ENCODE measurements at places on chromosomes 11 and 22.

- no peak for DNase-seq
Measured at GRCh38 chr22:45912910-45913309, 64.1 kb downstream of the WNT7B start.

DNA sequence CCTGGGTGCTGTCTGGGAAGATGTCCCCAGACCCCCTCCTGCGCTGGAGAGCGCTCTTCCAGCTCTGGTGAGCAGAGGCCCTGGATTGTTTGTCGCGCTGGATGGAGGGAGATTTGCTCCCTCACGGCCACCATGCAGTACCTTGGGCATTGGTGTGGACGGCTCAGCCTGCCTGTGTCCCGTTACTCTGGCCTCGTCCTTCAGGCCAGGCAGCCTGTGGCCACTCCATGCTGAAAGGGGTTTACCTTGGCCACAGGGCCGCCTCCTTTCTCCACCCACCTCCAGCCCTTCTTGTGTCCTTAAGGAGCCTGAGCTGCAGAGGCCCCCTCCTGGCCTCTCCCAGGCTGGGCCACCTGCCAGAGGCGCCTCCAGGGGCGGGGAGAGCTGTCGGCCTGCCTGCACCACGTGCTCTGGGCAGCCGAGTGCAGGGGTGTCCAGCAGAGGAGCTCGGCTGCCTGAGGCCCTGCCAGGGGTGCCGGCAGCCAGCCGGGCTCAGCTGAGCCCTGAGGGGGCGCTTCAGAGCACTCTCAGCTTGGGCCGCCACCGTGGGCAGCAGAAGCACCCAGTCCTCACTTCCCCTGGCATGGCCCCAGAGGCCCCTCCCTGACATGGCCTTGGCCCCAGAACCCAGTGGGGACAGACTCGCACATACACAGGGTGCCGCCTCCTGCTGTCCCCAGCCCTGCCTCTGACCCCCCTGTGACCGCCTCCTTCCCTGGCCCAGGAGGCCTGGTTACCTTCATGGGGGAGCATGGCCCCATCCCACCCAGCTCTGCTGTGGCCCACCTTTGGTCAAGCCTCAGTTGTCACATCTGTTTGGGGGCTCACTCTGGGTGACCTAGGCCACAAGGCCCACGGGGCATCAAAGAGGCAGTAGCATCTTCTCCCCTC, 3.4 kb downstream of the CCND1 start:
- DNase-seq = no peak

GRCh38 chr22:47102648-47103047, 340.2 kb downstream of the TBC1D22A start:
- DNase-seq = no peak

DNA sequence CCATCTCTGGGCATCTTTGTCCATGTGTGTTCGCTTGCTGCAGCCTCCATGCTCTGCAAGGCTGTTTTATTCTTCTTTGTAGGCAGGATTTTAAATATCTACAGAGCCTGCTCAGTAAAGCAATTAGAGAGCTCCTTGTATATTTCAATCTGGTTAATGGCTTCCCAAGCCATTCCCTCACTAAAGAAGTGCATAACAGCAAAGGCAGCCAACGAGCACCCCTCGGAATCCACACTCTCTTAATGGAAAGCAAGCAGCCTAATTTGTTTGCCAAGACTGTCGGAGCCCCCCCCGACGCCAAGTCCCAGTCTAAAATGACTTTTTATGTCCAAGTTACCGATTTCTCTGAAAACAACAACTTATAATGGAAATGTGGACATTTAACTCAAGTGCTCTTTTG, 123.6 kb downstream of the ARL14EP start:
- DNase-seq = no peak

DNA sequence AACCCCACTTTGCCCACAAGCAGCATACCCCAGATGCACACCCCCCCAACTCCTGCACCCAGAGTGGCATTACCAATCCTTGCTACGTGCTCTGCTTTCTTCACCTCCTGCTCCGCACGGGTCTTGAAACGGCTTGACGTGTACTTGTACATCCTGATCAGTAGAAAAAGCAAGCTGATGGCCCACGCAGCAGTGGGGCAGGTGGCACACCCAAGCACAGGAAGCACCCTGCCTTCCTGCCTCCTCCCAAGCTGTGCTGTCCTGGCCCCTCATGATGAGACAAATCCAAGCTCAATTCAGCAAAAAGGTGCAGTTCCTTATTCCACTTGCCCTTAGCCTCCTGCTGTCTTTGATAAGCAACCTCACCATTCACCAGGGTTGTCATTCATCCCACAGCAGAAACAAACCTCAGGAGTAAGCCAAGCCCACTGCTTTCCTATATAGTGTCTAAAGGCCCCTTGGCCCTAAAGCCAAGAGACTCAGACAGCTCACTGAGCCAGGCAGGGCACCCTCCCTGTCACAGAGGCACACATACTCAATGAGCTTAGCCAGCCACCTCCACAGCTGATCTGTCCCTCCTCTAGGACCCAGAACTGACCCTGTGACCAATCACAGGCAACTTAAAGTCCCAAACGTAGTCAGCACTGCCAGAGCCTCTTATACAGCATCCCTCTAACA, 27.8 kb downstream of the MORC2 start:
- no peak for DNase-seq

DNA sequence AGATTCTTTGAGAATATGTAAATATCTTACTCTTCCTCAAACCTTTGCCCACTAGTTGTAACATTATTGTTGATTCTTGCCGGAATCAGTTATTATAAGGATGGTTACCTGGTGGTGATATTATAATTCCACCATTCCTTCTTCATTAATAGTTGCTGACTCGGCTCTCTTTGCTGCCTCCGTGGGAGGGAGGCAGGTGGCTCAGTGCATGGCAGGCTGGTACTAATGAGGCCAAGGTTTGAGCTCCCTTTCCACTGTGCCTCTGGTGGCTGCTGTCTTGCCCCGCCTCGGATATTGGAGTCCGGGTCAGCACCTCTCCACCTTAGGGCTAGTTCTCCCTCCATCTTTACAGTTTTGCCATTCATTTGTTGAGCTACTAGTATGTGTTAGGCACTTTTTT, 12.7 kb downstream of the CD6 start:
- no peak for DNase-seq

All from T-helper 9 cell (primary cell).